Activated CD4-positive, alpha-beta memory T cell treated with anti-CD3 and anti-CD28 coated beads for 36 hours (primary cell): ENCODE measurements at places on chromosomes 2 and 18.

GRCh38 chr2:183010112-183010511, 28.1 kb downstream of the NCKAP1 start:
- no peak for DNase-seq

DNA sequence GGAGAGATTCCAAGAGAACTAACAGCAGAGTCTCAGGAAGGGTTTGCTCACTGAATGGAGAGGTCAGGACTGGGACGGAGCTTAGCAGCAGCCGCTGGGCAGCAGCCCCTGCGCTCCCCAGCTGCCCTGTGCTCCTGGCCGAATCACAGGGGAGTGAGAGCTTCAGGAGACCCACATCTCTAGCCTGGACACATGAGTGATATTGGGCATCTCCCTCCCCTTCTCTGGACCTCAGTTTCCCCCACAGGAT, 511 bp downstream of the MATN3 start:
- no peak for DNase-seq

GRCh38 chr18:35291166-35291565, 1.1 kb upstream of the ZSCAN30 start:
- no peak for DNase-seq

GRCh38 chr2:170243118-170243837, 65.3 kb downstream of the MYO3B start:
- no peak for DNase-seq

GRCh38 chr2:28610583-28611201, 114.8 kb downstream of the PLB1 start:
- peak; percentile 82 for DNase-seq

- no peak for DNase-seq
Observed at GRCh38 chr2:135494503-135494902, 36.5 kb downstream of the ZRANB3 start.

DNA sequence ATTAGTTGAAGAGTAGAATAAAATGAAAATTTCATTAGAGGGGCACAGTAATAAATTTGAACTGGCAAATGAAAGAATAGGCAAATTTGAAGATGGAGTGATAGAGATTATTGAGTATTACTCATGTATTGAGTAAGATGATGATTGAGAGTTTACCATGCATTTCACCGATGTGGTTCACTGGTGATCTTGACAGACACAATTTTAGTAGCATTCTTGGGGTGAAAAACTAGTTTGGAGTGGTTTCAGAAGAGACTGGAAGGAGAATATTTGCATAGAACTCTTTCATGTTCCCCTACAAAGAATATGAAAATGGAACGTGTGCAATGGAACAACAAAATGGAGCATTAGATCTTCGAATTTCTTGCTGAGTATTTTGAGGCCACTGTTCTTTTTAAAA, 121.4 kb downstream of the ASXL3 start:
- DNase-seq = no peak

DNA sequence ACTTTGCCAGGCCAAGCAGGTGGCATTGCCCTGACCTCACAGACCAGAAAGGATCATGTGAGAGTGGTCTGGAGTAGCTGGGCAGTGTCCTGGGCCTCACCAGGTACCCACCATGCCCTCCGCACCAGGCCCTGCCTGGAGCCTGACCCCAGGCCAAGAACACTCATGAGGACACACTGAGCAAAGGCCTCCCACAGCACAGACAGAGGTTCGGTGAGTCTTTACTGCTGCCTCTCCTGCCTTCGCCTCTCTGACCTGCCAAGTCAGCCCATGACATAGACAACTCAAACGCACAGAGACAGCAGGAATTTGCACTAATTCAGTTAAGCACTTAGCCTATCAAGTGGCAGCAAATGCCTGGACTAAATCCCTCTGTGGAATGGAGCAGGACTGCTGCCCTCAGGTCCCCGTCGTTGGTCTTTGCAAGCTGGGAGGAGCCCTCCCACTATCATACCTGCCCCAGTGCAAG, 62.5 kb downstream of the RHOB start:
- no peak for DNase-seq

DNA sequence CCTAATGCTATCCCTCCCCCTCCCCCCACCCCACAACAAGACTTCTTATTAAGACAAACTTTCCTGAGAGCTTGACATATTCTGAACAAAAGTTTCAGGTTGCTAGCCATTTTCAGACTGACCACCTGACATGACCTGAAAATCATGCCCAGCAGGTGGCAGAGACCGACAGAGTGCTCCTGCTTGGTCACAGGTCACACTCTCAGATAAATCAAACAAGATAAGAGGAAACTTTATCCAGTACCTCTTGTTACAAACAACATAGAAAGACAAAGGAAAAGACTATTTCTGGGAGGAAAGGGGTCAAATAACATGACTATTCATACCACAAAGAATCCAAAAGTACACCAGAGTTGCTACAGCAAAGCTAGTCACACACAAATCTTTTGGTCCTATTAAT, 107.4 kb downstream of the TMEM200C start:
- no peak for DNase-seq

DNA sequence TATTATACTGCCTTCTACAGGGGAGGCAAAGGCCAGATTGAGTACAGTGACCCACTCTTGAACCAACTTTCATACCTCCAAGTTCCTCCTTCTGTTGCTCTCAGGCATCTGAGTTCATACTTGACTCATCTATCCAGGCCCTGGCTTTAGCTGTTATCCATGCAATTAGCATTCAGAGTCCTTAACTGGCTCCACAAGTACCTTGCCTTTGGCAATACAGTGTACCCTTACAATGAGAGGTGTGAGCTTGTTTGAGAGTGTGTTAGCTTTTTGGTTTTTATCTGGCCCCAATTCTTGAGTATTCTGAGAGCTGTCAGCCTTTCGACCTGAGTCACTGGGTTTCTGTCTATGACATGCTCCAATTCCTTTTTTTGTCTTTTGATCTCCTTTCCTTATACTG, 60.2 kb downstream of the EHD3 start:
- no peak for DNase-seq

- DNase-seq = no peak
Observed at GRCh38 chr2:156826341-156826933, 390.3 kb downstream of the GPD2 start.

- peak; percentile 35 for DNase-seq
Observed at GRCh38 chr2:55054106-55054875, 4.0 kb upstream of the RTN4 start.

DNA sequence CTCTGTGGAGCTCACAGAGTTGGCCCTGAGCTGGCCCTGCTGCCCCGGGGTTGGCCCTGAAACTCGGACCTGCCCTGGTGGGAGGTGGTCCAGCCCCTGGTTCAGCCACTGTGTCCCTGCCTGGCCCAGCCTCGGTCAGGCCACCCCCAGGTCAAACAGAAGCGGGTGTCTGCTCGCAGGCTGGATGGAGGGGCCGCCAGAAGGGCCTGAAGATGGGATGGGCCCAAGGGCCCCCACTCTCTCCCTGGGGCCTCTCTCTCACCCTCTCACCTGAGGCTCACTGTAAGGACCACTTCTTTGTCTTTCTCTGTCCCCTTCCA, 25.1 kb upstream of the B3GNT7 start:
- DNase-seq = no peak

DNA sequence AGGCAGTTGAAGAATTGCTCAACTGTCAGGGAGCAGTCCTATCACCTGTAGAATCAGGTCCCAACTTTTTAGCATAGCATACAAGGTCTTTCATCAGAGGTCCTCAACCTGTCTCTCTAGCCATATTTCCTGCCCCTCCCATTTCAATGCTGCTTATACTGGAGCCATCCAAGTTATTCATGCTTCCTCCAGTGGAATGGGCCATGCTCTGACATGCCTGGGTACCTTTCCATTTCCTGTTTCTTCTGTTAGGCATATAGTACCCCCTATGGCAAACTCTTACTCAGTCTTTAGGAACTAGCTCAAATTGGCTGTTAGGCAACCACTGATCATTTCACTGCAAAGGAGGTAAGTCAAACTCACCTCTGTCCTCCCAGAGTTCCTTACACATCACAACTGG, 51.0 kb upstream of the ABCA12 start:
- DNase-seq = no peak

GRCh38 chr18:396251-396555, 104.3 kb downstream of the COLEC12 start:
- no peak for DNase-seq

GRCh38 chr18:67290421-67290820, 226.1 kb downstream of the DSEL start:
- DNase-seq = no peak

GRCh38 chr2:241492174-241492565, 16.2 kb downstream of the STK25 start:
- no peak for DNase-seq

DNA sequence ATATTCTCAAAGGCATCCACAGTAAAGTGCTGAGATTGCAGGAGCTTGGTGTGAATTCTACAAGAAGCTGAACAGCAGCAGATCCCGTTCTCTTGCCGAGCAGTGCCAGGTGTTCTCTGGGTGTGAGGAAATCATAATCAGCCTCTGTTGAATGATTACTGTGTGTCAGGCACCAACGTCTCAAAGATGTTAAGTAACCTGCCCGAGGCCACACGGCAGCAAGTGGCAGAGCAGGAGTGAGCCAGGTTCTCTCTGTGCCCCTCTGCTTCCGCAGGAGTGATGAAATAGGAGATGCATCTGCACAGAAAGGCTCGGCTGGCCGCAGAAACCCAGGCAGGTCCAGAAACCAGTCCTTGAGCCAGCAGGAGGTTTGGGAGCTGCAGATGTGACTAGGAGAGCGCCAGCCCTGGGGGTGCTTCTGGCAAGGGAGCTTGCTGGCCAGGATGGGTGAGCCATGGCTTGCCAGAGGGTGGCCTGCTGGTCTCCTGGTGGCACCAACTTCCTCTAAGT, 68.4 kb downstream of the COPS7B start:
- no peak for DNase-seq

DNA sequence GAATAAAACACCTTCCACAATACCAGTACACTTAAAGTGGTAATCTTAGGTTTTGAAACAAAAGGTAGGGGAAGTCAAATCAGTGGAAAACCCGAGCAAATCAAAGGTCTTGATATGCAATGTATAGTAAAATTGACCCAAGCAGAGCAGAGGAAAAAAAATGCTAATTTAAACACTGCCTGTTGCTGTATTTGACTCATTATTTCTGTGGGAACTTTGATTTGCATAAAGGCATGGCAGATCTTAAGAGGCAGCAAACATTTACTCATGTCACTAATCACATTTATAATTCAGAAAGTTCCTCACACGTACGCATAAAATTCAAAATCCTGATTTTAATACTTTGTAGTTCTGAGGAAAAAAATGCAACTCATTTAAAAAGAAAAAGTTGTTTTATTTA, 64.4 kb downstream of the IKZF2 start:
- DNase-seq = no peak

- DNase-seq = no peak
Observed at GRCh38 chr2:200595913-200596312, 10.1 kb downstream of the AOX1 start.
